Ascending aorta (tissue), 2 donors: ENCODE measurements at places on chromosomes 12 and 14. TPM values are rescaled to one million over a fixed set of nuclear protein-coding genes. Genes with fewer than 3 reads are reported as not detected.

ANGEL1 gene
- 15.5 TPM for total RNA-seq

DNA sequence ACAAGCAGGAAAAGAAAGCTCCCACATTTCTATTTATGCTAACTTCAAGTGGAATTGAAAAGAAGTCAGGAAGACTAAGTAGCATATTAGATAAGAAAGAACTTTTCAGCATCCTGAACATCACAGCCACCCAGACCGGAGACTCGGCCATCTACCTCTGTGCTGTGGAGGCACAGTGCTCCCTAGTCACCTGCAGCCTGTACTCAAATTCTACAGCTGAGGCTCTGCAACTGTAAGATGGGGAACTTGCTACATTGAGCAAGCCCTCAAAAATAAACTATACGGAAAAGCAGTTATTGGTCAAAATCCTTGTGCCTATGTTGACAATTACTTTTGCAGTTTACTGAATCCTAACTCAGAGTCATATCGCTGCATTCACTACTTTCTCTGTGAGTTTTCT, 361.9 kb downstream of the DAD1 start:
- H3K4me1 ChIP-seq: no peaks in the 10 kb centered on the region
- DNase-seq: no peak
- H3K4me3 ChIP-seq: no peak overlapping the region
- no peaks in the 10 kb centered on the region for H3K27me3 ChIP-seq

- no peak overlapping the region for H3K4me3 ChIP-seq
- DNase-seq: no peak
- H3K36me3 ChIP-seq: no peaks in the 10 kb centered on the region
Measured at GRCh38 chr12:49515266-49515665, 23.6 kb upstream of the KCNH3 start.

DNA sequence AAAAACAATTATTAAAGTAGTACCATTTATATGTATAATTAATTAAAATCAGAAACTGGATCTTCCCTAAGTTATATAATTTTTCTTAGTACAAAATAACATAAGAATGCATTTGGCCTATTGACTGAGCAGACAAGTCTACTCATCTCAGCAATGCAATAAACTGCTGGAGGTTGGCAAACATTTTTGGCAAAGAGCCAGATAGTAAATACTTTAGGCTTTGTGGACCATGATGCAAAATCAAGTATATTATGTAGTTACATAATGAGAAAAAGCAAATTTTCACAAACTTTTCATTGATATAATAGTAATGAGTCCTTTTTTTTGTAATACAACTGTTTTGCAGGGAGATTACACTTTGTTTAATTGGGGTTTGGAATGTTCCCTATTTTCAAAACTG, 30.9 kb downstream of the ERGIC2 start:
- H3K27me3 ChIP-seq: no peaks in the 10 kb centered on the region
- no peak overlapping the region for H3K4me3 ChIP-seq
- H3K36me3 ChIP-seq: peaks cover 41% of the 10 kb centered on the region
- no peak for DNase-seq
- H3K27ac ChIP-seq: no peak overlapping the region

GRCh38 chr12:128338386-128339125, 71.6 kb downstream of the TMEM132C start:
- H3K36me3 ChIP-seq: no peaks in the 10 kb centered on the region
- no peak overlapping the region for H3K4me3 ChIP-seq
- H3K27me3 ChIP-seq: no peaks in the 10 kb centered on the region
- no peak for DNase-seq
- no peaks in the 10 kb centered on the region for H3K4me1 ChIP-seq
- H3K27ac ChIP-seq: no peak overlapping the region

PCED1B gene
- total RNA-seq: 1.5 TPM

- no peak overlapping the region for H3K27ac ChIP-seq
- no peak for DNase-seq
- H3K4me3 ChIP-seq: no peak overlapping the region
- H3K4me1 ChIP-seq: no peaks in the 10 kb centered on the region
Measured at GRCh38 chr12:119885549-119885948, 8.4 kb upstream of the CIT start.

GRCh38 chr12:62256408-62257096, 3.7 kb upstream of the USP15 start:
- H3K36me3 ChIP-seq: no peaks in the 10 kb centered on the region
- DNase-seq: no peak
- H3K27ac ChIP-seq: peak overlapping the region; percentile 65
- peak overlapping the region; percentile 4 for H3K4me3 ChIP-seq

- DNase-seq: no peak
- no peaks in the 10 kb centered on the region for H3K4me1 ChIP-seq
- H3K27ac ChIP-seq: no peak overlapping the region
- no peaks in the 10 kb centered on the region for H3K27me3 ChIP-seq
- H3K4me3 ChIP-seq: no peak overlapping the region
- no peaks in the 10 kb centered on the region for H3K36me3 ChIP-seq
Measured at GRCh38 chr14:57988445-57988844, 122.6 kb upstream of the SLC35F4 start.

SPATA7 gene
- 1.6 TPM for total RNA-seq

C12orf56 gene
- not detected for total RNA-seq

CLEC2A gene
- total RNA-seq: not detected

TAS2R7 gene
- not detected for total RNA-seq

- no peaks in the 10 kb centered on the region for H3K4me1 ChIP-seq
- H3K4me3 ChIP-seq: no peak overlapping the region
- H3K27ac ChIP-seq: no peak overlapping the region
- DNase-seq: no peak
- no peaks in the 10 kb centered on the region for H3K27me3 ChIP-seq
Measured at GRCh38 chr12:113898466-113898865, 67.7 kb downstream of the RBM19 start.

- H3K36me3 ChIP-seq: no peaks in the 10 kb centered on the region
- no peak overlapping the region for H3K27ac ChIP-seq
- H3K4me1 ChIP-seq: no peaks in the 10 kb centered on the region
- DNase-seq: no peak
Measured at GRCh38 chr14:68586896-68587751, 205.7 kb downstream of the ZFP36L1 start.

FICD gene
- total RNA-seq: 30.8 TPM

- H3K4me1 ChIP-seq: no peaks in the 10 kb centered on the region
- H3K27me3 ChIP-seq: no peaks in the 10 kb centered on the region
- H3K36me3 ChIP-seq: no peaks in the 10 kb centered on the region
- peak overlapping the region; percentile 52 for H3K4me3 ChIP-seq
- peak overlapping the region; percentile 48 for H3K27ac ChIP-seq
Measured at GRCh38 chr14:71586131-71586897, 345.9 kb upstream of the RGS6 start.

GRCh38 chr12:111311011-111311410, 57.9 kb downstream of the PHETA1 start:
- H3K4me1 ChIP-seq: no peaks in the 10 kb centered on the region
- no peak overlapping the region for H3K4me3 ChIP-seq
- no peak for DNase-seq
- no peaks in the 10 kb centered on the region for H3K27me3 ChIP-seq

DNA sequence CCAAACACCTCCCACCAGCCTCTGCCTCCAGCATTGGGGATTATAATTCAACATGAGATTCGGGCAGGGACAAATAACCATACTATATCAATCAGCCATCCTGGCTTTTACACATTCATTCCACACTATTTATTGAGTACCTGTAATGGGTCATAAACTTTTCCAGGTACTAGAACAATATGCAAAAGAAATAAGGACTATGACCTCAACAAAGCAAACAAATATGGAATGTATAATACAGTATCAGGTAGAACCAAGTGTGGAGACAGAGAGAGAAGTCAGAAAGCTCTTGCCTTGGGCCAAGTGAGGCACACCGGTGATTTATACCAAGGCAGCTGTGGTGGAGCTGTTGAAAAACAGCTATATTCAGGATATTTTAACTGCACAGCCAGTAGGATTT, 116.3 kb downstream of the TSPAN8 start:
- H3K4me3 ChIP-seq: no peak overlapping the region
- H3K4me1 ChIP-seq: no peaks in the 10 kb centered on the region
- H3K27me3 ChIP-seq: no peaks in the 10 kb centered on the region
- H3K27ac ChIP-seq: no peak overlapping the region

DNA sequence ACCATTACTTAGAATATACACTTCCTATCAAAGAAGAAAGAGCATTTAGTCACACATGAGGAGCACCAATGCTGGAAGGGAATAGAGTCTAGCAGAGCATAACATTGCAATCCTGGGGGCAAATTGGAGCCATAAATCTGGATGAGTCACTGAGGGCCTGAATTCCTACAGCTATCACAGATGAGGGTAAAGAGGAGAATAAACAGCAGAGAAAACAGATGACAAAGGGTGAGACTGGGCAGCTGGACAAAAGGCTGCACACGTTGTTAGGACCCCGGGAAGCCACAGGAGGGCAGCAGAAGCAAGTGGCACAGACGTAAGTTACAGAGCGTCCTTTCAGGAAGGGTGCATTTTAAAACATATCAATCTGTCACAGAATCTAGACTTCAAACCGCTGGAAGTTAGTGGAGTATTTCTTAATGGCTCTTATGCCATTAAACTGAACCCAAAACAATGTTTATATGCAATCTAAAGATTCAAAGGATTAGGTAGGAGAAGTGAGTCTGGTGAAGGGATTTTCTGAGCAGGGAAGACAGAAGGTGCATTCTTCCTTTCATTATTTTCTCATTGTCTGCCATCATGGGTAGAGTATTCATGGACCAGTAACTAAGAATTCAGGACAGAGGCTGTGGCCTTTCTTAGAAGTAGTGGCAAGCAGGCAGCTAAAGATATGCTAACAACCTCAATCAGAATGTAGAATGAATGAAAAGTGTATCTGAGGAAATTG, 159.8 kb upstream of the DAAM1 start:
- H3K4me1 ChIP-seq: no peaks in the 10 kb centered on the region
- H3K36me3 ChIP-seq: no peaks in the 10 kb centered on the region
- no peaks in the 10 kb centered on the region for H3K27me3 ChIP-seq
- no peak overlapping the region for H3K27ac ChIP-seq
- no peak overlapping the region for H3K4me3 ChIP-seq
- peak; percentile 68 for DNase-seq

DNA sequence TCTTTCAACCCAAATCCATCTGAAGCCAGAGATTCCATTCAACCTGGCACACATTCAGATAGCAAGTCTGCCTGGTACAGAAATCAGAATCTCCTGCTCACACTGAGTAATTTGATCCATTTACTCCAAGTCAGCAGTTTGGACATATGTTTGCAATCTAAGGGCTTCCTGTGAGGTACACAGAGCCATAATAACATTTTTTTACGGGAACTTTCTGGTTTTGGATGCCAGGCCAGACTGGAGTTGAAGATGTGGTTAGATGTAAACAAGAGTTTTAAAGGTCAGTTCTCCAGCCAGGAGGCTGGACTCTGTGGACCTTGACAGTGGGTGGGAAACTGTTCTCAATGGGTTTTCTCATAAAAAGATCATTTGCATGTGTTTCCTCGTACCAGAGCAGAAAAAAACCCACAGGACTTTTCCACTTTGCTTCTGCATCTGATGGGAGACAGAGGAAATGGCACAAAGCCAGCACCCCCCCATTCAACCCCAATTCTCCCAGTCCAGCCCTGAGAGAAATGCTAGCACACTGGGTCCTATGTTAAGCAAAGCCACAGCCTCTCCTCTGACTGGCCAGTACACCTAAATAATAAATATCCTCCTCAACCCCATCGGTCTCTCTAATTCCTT, 17.7 kb upstream of the TSPAN11 start:
- H3K36me3 ChIP-seq: no peaks in the 10 kb centered on the region
- H3K27me3 ChIP-seq: no peaks in the 10 kb centered on the region
- no peak for DNase-seq
- H3K4me1 ChIP-seq: no peaks in the 10 kb centered on the region
- H3K27ac ChIP-seq: no peak overlapping the region

RERG gene
- 55.7 TPM for total RNA-seq

GRCh38 chr12:25699454-25699853, 146.4 kb upstream of the LMNTD1 start:
- H3K27ac ChIP-seq: no peak overlapping the region
- no peak for DNase-seq
- no peaks in the 10 kb centered on the region for H3K36me3 ChIP-seq

- no peak overlapping the region for H3K4me3 ChIP-seq
- H3K27ac ChIP-seq: peak overlapping the region; percentile 85
- no peaks in the 10 kb centered on the region for H3K36me3 ChIP-seq
- H3K4me1 ChIP-seq: peaks cover 2% of the 10 kb centered on the region
- no peaks in the 10 kb centered on the region for H3K27me3 ChIP-seq
- peak; percentile 59 for DNase-seq
Measured at GRCh38 chr12:116299064-116299463, 21.6 kb upstream of the MED13L start.

- H3K27me3 ChIP-seq: no peaks in the 10 kb centered on the region
- no peak overlapping the region for H3K27ac ChIP-seq
- H3K4me3 ChIP-seq: no peak overlapping the region
- DNase-seq: no peak
Measured at GRCh38 chr14:55927028-55927427, 191.2 kb upstream of the PELI2 start.

- no peak overlapping the region for H3K4me3 ChIP-seq
- no peak for DNase-seq
Measured at GRCh38 chr14:100822532-100823296, 3.2 kb upstream of the MEG3 start.

TSPAN11 gene
- total RNA-seq: 5.2 TPM

- peak overlapping the region; percentile 95 for H3K27ac ChIP-seq
- DNase-seq: no peak
- H3K4me1 ChIP-seq: peaks cover 68% of the 10 kb centered on the region
- no peaks in the 10 kb centered on the region for H3K27me3 ChIP-seq
- peak overlapping the region; percentile 95 for H3K4me3 ChIP-seq
- no peaks in the 10 kb centered on the region for H3K36me3 ChIP-seq
Measured at GRCh38 chr12:122979908-122980182, 636 bp upstream of the ARL6IP4 start.

ERBB3 gene
- total RNA-seq: 3.2 TPM

DNA sequence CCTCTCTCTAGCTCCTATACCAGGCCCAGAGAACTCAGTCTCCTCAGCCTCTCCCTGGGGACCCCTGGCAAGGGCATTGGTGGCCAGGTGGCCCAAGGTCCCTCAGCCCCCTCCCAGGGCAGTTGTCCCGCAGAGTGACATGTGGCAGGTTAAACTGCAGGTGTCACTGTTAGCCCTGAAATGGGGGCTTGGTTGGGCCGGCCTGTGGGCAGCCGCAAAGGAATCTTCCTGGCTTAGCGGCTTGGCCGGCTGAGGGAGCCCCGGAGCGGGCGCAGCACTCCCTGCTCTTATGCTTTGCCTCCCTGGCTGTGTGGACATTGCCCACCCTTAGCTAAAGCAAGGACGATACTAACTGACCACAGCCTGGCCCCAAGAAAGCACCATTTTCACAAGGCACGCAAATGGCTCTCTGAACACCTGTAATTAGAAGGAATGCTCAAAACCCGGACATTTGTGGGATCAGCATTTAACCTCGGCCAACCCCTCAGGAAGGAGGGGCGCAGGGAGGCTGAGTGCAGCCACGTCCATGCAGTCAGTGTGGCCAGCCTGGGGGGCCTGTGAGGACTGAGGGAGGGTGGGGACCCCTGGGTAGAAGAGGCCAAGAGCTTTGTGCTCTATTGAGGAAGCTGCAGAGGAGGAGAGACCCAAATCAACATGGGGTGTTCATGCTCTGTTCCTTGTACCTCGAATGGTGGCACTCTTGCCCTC, 82.2 kb downstream of the PAPOLA start:
- H3K36me3 ChIP-seq: no peaks in the 10 kb centered on the region
- H3K4me1 ChIP-seq: no peaks in the 10 kb centered on the region
- no peak for DNase-seq
- H3K4me3 ChIP-seq: no peak overlapping the region

ABCD2 gene
- total RNA-seq: under 0.01 TPM

- no peaks in the 10 kb centered on the region for H3K36me3 ChIP-seq
- no peak for DNase-seq
- no peak overlapping the region for H3K4me3 ChIP-seq
- H3K4me1 ChIP-seq: no peaks in the 10 kb centered on the region
Measured at GRCh38 chr14:97705976-97706375, 908.8 kb downstream of the VRK1 start.
